Camera-type eye (tissue), 1 donor: ENCODE measurements at places on chromosomes 1 and 21. TPM values are rescaled to one million over a fixed set of nuclear protein-coding genes. Genes with fewer than 3 reads are reported as not detected.

DNAJC6 gene
- total RNA-seq: 46.5 TPM

ETV3L gene
- total RNA-seq: not detected

CNR2 gene
- 0.05 TPM for total RNA-seq

AP4B1 gene
- total RNA-seq: 37.5 TPM

GCSAML gene
- total RNA-seq: 0.82 TPM

LCE3E gene
- total RNA-seq: not detected

OR2T11 gene
- not detected for total RNA-seq

PLEKHG5 gene
- 34.3 TPM for total RNA-seq

EPHA8 gene
- total RNA-seq: 33.2 TPM

FAM3B gene
- 0.38 TPM for total RNA-seq

RYR2 gene
- total RNA-seq: 7.6 TPM

ODF2L gene
- 143 TPM for total RNA-seq

AJAP1 gene
- 7.6 TPM for total RNA-seq

CELF3 gene
- total RNA-seq: 39.4 TPM

FCRL2 gene
- total RNA-seq: 0.27 TPM

ITGB3BP gene
- 29.1 TPM for total RNA-seq

LCE1C gene
- not detected for total RNA-seq

SMIM1 gene
- 2.1 TPM for total RNA-seq

ZSCAN20 gene
- total RNA-seq: 19.5 TPM

RNU1-1 gene
- under 0.01 TPM for total RNA-seq

MCOLN3 gene
- total RNA-seq: 3.0 TPM

SLC5A9 gene
- total RNA-seq: not detected

SYCP1 gene
- total RNA-seq: 0.11 TPM

HORMAD1 gene
- 1.2 TPM for total RNA-seq

NBPF4 gene
- total RNA-seq: not detected

LCE2D gene
- not detected for total RNA-seq

CFHR2 gene
- not detected for total RNA-seq

HCRTR1 gene
- not detected for total RNA-seq

ARHGAP30 gene
- total RNA-seq: 2.1 TPM

CFHR5 gene
- total RNA-seq: not detected

NLRP3 gene
- 2.2 TPM for total RNA-seq

MED8 gene
- total RNA-seq: 51.3 TPM

BRINP2 gene
- 4.1 TPM for total RNA-seq

TFF2 gene
- not detected for total RNA-seq
